ENCODE measurements at places on chromosomes 5 and 9.
A peak's percentile ranks its signal among the peaks of the same experiment; 100 is the strongest.

DNA sequence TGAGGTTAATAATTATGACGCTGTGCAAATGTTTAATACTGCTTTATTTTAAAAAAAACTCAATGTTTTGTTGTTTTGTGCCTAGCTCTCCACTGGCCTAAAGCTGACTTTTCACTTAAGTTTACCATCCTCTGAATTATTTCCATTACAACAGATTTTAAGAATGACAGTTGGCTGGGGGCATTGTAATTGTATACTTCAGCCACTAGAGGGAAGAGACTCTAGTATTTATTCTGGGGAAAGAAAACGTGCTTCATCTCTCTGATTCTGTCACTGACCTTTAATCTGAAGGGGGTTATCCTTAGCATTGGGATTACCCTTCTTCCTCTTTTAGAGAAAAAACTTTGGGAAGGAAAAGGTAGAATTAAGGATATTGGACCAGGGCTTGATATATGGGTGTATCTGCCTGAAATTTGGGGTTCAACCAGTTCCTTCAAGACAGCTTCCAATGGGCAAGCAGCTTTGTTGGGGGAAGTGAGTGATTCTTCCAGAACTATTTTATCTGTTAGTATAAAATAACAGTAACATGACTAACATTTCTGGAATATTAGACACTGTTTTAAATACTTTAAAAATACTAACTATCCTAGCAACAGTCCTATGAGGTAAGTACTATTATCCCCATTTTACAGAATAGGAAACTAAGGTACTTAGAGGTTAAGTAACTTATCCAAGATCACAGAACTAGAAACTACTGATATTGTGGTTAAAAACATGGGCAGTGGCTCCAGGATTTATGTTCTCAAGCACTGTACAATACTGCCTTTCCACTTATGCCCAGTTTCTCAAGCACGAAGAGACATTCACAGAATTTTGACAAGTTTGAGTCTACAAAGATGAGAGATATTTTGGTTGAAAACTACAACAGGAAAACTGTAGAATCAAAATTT, 208.4 kb downstream of the CD180 start:
- DNase-seq = no peak

DNA sequence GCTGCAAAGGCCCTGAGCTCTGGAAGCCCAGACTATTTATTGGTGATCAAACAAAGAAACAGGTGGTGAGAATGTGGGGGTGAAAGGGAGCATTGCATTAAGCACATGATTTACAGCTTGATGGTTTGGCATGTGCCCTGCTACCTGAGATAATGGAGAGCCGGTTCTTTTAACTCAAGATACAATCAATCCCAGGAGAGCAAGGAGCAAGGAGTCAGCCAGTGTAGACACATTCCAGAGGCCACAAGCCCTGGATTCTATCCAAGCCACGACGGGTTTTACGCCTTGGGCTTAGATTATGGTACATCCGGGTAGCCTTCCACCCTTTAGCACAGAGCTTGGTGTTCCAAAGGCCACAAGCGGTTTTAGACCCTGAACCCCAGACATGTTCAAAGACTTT, 292.2 kb downstream of the CYLC2 start:
- no peak for DNase-seq

DNA sequence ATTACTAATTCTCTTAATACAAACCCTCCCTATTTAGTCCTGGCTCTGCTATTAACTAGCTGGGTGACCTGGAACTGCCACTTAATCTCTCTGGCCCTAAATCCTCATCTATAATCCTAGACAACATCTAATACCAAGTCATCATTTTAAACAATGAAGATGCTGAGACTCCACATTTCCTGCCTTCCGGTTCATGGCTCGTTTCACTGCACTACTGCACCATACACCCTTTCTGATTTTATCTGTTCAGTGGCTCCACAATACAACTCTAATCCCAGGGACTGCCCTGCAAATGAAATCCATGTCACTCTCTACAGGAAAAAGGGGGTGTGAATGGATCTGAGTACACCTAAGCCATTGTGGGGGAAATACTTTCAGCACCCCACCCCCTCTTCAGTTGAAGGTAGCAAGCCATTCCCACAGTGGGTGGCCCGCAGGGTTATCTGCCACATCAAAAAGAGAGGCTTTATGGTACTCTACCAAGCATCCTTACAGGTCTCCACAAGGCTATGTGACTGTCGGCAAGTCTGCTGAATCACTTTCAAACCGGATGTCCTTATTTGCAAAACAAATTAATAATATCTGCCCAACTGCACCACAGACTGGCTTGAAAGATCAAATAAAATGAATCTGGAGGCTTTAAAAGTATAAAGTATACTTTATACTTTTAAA, 89.5 kb downstream of the EPB41L4A start:
- DNase-seq = no peak

DNA sequence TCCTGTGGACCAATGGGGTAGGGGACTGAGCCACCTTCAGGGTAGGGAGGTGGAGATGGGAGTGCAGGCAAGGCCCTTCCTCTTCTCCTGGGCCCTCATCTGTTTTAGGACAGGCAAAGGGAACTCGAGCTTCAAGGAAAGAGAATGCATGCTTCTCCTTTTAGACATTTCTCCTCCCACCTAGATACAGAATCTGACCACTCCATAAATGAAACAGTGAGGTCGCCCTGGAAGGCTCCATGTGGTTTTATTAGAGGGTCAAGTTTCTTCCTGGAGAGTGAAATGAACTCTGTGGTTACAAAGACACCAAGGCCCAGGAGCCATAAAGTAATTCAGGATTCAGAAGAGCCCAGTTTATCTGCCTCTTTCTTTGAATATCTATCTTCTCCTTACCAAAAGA, 14.9 kb downstream of the LHFPL2 start:
- no peak for DNase-seq

DNA sequence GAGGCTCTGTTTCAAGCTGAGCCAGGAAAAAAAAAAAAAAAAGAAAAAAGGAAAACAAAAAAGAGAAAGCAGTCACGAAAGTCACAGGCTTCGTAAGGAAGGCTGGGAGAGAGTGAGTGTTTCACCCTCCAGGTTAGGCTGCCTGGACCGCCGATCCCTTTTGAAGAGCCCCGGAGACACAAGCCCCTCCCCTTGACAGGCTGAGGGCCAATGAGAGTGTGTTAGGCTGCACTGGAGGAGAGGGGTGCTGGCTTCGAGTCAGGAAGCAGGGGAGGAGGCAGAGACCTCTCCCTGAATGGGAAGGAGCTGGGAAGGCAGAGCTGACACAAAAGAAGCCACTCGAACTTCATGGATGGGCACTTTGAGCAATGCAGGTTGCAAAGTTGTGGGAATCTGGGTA, at the start of gene NMUR2:
Gene NMUR2, minus strand, starts transcription at position 135 of the 400 bp plus-strand sequence. CDS start 166 bp downstream, outside the sequence.
- DNase-seq = no peak

- no peak for DNase-seq
Measured at GRCh38 chr9:89319015-89319905, 960 bp downstream of the SECISBP2 start.

DNA sequence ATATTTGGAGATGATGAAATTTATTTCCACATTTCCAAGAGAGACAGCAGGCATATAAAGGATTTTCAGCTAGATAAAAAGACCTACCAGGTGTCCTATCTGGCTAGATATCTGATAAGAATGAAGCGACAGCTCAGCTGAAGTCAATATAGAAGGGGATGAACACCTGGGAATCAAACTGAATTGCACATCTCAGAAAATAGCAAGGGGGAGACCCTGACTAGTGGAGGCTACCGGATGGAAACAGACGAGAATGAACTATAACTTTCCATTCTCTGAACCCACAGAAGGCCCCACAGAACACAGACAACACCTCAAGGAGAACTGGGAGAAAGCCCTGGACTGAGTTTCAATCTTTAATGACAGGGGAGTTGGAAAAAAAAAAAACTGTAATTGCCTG, 51.1 kb downstream of the CPLANE1 start:
- no peak for DNase-seq

- no peak for DNase-seq
Measured at GRCh38 chr5:113233606-113234005, 201.2 kb downstream of the TSSK1B start.

DNA sequence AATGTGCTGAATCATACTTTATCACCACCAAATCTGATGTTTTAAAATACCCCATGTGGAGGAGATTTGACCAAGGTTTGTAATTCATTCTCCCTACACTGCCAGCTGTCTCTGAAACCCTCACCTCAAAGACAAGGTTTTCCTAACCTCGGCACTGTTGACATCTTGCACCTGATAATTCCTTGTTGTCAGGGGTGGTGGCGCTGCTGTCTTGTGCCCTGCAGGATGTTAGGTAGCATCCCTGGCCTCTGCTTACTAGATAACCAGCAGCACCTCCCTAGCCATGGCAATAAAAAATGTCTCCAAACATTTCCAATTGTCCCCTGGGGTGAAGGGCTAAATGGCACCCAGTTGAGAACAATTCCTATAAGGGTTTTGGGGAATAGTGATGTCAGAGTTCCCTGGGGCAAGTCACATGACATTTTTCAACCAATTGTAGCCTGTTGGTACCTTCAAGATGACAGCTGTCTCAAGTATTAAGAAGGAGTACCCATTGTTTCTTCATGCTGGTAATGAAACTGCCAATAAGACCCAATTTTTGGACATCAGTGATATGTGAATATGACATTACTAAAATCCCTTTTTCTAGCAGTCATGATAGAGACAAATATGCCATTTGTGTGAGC, 160.6 kb upstream of the PLCXD3 start:
- no peak for DNase-seq

GRCh38 chr5:5572010-5572865, 149.8 kb downstream of the ICE1 start:
- peak; percentile 31 for DNase-seq

GRCh38 chr9:2242831-2243330, 227.7 kb downstream of the SMARCA2 start:
- peak; percentile 21 for DNase-seq

GRCh38 chr5:61386045-61386800, 54.2 kb downstream of the ZSWIM6 start:
- no peak for DNase-seq

DNA sequence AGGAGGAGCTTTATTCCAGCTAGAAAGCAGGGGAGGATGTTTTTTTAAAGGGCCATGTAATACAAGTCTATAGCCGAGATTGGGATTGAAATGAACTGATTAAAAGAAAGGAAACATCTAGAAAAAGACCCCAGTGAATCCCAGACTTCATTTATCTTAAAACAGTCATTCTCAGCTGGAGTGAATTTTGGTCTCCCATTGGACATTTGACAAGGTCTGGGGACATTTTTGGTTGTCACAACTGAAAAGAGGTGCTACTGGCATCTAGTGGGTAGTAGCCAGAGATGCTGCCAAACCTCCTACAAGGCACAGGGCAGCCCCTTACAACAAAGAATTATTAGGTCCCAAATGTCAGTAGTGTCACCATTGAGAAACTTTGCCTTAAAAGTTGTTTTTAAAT, 16.3 kb upstream of the SPINK4 start:
- DNase-seq = no peak

GRCh38 chr5:107812570-107813141, 141.9 kb upstream of the EFNA5 start:
- no peak for DNase-seq

GRCh38 chr9:68869022-68869421, 144.9 kb downstream of the PRKACG start:
- DNase-seq = no peak

DNA sequence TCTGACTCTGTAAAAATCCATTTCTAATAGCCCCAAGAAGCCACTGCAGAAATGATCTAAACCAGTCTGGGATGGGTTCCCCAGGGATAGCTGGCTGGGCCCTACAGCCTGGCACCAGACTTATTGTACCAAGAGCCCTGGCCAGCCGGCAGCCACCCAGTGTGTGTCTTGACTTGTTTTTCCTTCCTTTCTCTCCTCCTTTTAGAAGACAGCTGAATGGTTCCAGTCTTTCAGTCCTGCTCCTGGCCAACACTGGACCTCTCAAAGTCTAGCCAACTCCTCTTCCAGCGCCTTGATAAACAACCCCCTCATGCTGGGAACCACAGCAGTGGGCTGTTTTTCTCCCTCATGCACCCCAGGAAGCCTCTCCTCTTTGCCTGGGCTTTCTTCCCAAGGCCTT, 34.1 kb downstream of the ATOX1 start:
- DNase-seq = no peak

DNA sequence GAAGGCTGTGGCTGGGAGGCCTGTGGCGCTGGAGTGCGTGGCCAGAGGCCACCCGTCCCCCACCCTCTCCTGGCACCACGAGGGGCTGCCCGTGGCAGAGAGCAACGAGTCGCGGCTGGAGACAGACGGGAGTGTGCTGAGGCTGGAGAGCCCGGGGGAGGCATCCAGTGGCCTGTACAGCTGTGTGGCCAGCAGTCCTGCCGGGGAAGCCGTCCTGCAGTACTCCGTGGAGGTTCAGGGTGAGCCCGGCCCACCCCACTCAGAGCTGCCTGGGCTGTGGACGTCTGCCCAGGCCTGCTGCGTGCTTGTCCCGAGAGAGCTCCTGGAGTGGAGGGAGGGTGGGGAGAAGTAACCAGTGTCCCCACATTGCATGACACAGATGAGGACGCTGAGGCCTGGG, 89.2 kb downstream of the HMCN2 start:
- no peak for DNase-seq

GRCh38 chr5:125668884-125669283, 754.3 kb upstream of the GRAMD2B start:
- no peak for DNase-seq
